Fibroblast of lung (primary cell): ENCODE measurements at places on chromosomes 2 and 18. TPM values are rescaled to one million over a fixed set of nuclear protein-coding genes. Genes with fewer than 3 reads are reported as not detected.
A peak's percentile ranks its signal among the peaks of the same experiment; 100 is the strongest.

- peak overlapping the region; percentile 24 for H3K27ac ChIP-seq
- H3K36me3 ChIP-seq = peaks cover 4% of the 10 kb centered on the region
- H3K4me1 ChIP-seq = peaks cover 7% of the 10 kb centered on the region
- H3K27me3 ChIP-seq = no peaks in the 10 kb centered on the region
- DNase-seq = no peak
Observed at GRCh38 chr2:74552914-74553811, 579 bp downstream of the LOXL3 start.

KRTCAP3 gene
- 0.33 TPM in 1 of 2 replicates, not detected in the other for total RNA-seq

DNA sequence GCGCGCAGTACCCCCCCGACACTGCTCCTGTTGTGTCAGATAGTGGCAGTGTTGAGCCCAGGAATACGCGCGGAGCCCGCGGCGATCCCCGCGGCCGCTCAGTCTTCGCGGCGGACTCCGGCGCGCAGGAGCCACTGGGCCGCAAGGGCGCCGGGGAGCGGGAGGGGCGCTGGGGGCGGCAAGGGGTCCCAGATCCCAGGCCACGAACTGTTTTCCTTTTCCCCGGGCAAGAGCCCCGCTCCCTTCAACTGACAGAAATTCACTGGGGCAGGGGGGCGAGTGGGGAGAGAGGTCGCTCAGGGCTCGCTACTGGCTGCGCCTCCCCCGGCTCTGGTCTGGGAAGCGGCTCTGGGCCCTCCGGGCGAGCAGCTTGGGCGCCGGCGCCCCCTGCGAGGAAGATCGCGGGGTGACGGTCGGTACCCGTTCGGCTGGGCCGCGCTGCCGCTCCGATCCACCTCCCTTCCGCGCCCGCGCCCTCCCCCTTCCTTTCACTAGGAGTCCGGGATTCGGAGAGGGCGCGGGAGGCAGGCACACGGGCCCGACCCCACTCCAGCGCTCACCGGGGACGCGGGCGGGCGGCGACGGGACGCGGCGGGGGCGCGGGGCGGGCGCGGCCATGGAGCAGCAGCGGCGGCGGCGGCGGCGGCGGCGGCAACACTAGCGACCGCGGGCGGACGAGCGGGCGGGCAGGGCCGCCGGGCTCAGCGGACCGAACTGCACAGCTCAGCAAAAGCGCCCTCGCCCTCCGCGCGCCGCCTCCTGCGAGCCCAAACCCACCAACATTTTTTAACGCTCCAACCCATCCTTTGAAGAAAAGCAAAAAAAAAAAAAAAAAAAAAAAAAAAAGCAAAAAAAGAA is 1.4 kb upstream of the SETBP1 start:
- peak overlapping the region; percentile 60 for H3K4me3 ChIP-seq
- peak overlapping the region; percentile 74 for H3K27ac ChIP-seq
- peak; percentile 90 for DNase-seq
- no peaks in the 10 kb centered on the region for H3K36me3 ChIP-seq
- no peaks in the 10 kb centered on the region for H3K27me3 ChIP-seq
- H3K4me1 ChIP-seq = peaks cover 11% of the 10 kb centered on the region

ERFE gene
- 1.3 and 1.5 TPM in 2 replicates for total RNA-seq

DNA sequence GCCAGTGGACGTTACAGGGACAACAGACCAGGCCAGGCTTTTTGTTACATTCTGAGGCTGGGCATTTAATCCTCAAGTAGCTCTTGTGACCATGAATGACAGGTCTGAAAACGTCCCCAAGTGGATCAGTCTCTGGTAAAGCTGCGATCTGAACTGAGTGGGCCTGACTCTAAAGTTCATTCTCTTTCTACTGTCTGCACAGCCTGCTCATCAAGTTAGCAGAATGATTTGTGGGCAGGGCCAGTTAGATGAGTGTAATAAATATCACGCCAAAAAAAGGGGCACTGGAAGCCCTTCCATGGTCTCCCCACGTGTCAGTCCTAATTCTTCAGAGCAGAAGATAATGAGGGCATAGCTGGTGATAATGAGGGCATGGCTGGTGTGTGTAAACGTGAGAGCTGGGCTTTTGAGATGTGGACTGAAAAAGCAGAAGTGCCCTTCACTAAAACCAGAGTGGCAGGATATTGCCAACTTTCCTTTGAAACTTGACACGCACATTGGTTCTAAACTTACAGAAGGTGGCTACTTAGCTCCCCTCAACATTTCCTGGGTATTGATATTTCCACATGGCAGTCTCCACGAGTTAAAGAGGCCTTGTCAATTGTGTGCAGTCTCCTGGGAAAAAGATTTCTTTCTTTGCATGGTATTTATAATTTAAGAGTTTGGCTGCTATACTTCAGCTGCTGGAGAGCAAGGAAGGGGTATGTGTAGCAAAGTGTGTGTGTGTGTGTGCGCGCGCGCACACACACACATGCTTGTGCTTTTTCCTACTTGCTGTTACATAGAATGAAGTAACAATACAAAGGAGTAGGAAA is 72.7 kb upstream of the LYPD6B start:
- H3K27ac ChIP-seq = no peak overlapping the region
- DNase-seq = no peak
- H3K4me1 ChIP-seq = no peaks in the 10 kb centered on the region
- H3K27me3 ChIP-seq = no peaks in the 10 kb centered on the region
- H3K36me3 ChIP-seq = no peaks in the 10 kb centered on the region

DNA sequence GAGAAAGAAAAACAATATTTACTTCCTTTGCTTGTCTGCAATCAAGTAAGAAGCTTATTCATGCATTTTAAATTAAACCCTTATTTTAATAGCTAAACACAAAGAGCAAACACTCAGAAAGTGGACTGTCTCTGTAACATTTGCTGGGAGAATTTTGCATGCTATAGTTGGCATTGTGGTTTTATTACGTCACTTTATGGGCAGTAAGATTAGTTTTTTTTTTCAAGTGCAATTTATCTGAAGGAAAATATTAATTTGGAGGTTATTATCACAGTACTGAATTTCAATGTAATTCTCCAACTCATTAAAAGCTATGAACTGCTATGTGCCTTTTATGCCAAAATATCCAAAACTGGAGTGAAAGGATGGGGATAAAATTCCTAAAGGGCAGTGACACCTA is 103.3 kb downstream of the TMEFF2 start:
- H3K4me3 ChIP-seq = no peak overlapping the region
- no peaks in the 10 kb centered on the region for H3K36me3 ChIP-seq
- no peak overlapping the region for H3K27ac ChIP-seq
- no peak for DNase-seq
- no peaks in the 10 kb centered on the region for H3K4me1 ChIP-seq

DNA sequence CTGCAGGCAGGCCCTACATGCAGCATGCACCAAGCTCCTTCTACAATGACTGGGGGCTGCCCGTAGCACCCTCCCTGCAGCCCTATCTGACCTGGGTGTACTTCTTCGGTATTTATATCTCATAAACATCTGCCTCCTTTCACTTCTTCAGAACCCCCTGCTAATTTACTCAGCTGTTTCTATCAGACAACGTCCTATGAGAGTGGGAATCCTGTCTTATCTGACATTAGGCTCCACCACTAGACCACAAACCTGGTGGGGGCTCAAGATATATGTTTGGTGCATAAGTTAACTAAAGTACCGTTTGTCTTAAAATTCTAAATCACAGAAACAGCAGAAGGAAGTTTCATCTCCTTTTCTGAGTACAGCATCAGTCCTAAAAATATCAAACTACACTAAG is 10.6 kb downstream of the HSBP1L1 start:
- no peak overlapping the region for H3K4me3 ChIP-seq
- no peak for DNase-seq
- no peak overlapping the region for H3K27ac ChIP-seq
- H3K36me3 ChIP-seq = peaks cover 17% of the 10 kb centered on the region
- no peaks in the 10 kb centered on the region for H3K27me3 ChIP-seq

GRCh38 chr2:38474021-38474456 is 97.0 kb upstream of the ATL2 start:
- no peak overlapping the region for H3K27ac ChIP-seq
- H3K27me3 ChIP-seq = peaks cover 8% of the 10 kb centered on the region
- no peaks in the 10 kb centered on the region for H3K36me3 ChIP-seq

GRCh38 chr2:5736886-5737285 is 44.7 kb downstream of the SOX11 start:
- H3K36me3 ChIP-seq = no peaks in the 10 kb centered on the region
- no peaks in the 10 kb centered on the region for H3K4me1 ChIP-seq
- H3K27me3 ChIP-seq = no peaks in the 10 kb centered on the region
- no peak overlapping the region for H3K4me3 ChIP-seq
- H3K27ac ChIP-seq = no peak overlapping the region

ATP6V1B1 gene
- total RNA-seq = 0.77 and 2.1 TPM in 2 replicates

- DNase-seq = no peak
- peaks cover 9% of the 10 kb centered on the region for H3K4me1 ChIP-seq
- H3K4me3 ChIP-seq = no peak overlapping the region
- H3K36me3 ChIP-seq = peaks cover 8% of the 10 kb centered on the region
- no peaks in the 10 kb centered on the region for H3K27me3 ChIP-seq
Observed at GRCh38 chr2:240589850-240590525, 3.5 kb downstream of the CAPN10 start.

- no peaks in the 10 kb centered on the region for H3K27me3 ChIP-seq
- peaks cover 6% of the 10 kb centered on the region for H3K4me1 ChIP-seq
- H3K36me3 ChIP-seq = no peaks in the 10 kb centered on the region
- H3K4me3 ChIP-seq = no peak overlapping the region
Observed at GRCh38 chr2:232980683-232981082, 32.4 kb downstream of the NGEF start.

DNA sequence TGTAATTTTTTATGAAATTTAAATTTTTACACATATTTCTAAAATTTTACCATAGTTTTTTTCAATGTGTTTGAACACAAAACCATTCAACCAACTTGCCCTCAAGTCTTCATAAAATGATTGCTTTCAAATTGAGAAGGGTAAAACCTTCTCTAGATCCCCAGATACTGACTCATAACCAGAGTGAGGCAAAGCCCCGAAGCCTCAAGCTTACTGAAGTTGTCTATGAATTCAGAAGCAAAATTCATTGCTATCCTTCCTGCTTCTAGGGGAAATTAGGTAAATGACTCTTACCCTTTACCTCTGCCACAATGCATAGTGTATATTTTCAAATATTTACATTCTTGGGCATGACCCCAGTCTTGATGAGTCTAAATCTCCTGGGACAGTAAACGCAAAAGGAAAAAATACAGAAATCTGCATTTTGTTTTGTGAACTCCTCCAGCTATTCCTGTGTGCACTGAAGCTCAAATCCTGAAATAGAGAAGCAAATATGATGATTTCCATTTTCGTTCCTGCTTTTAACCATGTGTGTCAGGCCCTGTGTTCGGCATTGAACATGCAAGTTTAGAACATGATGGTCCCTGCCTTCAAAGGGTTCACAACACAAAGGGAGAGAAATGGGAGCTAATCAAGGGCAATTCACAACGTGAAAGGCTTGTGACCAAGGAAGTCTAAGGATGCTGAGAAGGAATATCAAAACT is 246.3 kb downstream of the SUCLG1 start:
- H3K4me3 ChIP-seq = no peak overlapping the region
- H3K36me3 ChIP-seq = no peaks in the 10 kb centered on the region
- no peaks in the 10 kb centered on the region for H3K4me1 ChIP-seq
- no peaks in the 10 kb centered on the region for H3K27me3 ChIP-seq
